Stimulated activated CD4-positive, alpha-beta T cell treated with anti-CD3 and anti-CD28 coated beads, Interleukin-15, amount 100 ng/mL, for 1 hour (primary cell): ENCODE measurements at places on chromosomes 2 and 18.

- no peak for DNase-seq
These were observed 260.7 kb upstream of the SESTD1 start for GRCh38 chr2:179525340-179525739.

GRCh38 chr2:10165282-10165681 is 42.7 kb downstream of the RRM2 start:
- DNase-seq, result no peak

DNA sequence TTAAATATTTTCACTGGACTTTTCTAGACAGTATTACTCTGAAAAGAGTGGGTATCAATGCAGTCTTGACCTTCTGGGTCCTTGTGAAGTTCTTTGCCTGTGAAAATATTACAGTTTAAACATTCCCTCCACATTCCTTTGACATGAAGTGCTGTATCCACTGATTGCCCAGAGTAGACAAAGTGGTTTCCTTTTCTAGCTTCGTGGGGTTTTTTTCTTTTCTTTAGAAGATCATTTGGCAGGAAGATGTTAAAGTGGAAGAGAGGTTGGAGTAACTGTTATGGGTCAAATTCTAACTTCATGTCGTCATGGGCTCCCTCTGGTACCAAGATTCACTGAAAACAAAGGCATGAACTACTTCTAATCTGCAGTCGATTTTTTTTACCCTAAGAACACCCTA is 496.9 kb downstream of the EPHA4 start:
- no peak for DNase-seq

- DNase-seq, result no peak
These were observed 271.7 kb upstream of the FN1 start for GRCh38 chr2:215707608-215708007.

DNA sequence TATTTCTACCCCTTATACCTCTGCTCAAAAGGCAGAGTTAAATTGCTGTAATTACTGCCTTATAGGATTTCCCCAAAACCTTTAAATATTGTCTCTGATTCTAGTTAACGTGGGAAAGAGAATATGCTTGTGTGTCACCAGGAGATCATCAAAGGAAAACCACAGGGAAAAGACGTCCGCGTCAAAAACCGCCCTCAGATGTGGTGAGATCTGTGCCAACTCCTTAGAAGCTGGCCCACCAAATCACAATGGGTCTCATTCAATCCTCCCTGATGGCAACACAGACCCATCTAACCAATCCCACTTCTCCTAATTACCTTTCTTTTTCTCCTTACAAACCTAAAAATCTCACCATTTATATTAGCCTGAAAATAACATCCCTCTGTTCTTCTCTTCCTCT is 25.4 kb downstream of the VPS54 start:
- no peak for DNase-seq

DNA sequence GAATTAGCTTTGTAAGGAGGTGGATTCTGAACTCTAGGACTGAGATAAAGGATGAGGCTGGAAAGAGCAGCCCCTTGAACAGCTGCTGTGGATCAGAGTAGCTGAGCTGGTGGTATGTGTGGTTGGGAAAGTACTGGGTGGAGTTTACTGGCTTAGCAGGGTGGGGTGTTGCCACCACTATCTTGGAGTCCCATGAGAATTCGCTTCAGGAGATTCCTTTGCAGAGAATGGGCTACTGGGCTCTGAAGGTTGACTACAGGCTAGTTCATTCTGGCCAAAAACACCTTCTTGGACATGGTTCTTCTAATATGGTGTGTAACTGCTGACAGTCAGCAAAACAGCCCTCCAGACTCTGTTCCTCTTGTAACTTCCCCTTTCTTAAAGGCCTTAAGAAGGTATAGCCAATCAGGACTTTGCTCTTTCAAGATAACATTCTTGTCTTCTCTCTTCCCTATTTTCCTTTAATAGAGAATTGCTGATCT is 52.7 kb downstream of the TET3 start:
- no peak for DNase-seq

DNA sequence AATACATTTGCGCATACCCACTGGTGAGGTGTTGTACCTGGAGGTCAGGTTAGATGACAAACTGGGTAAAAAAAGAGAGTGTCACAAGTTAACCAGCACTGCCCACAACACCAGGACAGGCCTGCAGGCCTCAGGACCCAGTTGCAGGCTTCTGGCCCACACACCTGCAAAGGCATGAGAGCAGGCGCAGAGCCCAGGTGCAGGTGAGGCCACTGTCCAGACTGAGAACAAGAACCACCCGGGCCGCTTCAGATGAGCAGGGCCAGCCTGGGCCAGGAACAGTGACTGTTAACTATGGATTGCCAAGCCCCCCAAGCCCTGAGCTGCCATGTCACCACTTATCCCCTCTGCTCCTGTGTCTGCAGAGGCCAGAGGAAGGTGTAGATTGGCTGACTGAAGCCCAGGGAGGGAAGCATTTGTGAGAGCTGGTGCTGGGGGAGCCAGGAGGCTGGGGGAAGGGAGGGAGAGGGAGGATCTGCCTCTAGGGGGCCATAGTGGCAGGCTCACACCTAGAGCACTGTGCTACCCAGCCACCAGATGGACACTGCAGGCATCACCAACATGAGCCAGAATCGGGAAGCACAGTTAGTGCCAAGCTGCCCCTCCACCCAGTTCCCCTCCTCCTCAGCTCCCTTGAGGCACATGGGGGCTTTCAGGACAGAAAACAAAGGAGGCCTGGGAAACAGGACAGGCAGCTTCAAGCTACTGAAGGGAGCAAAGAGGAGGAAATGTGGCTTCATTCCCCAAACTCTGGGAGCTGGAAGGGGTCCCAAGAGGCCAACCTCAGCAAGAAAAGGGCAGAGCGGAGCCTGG is 35.4 kb downstream of the SFXN5 start:
- no peak for DNase-seq

GRCh38 chr18:72409903-72410302 is 134.2 kb downstream of the CBLN2 start:
- no peak for DNase-seq

DNA sequence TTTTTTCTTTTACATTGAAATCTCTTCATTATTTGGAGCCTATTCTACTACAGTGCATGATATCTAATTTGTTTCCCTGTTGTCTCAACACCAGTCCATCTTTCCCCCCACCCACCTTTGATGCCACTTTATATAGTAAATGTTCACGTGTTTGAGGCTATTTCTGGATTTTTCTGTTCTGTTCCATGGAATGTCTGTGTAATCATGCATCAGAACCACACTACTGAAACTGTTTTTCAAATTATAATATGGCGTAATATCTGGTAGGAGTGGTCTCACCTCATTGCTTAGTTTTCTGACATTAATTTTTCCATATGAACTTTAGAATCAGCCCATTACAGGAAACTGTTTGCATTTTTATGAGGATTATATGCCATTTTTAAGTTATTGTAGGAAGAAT is 19.1 kb upstream of the NARS1 start:
- DNase-seq, result no peak

GRCh38 chr18:220708-221107 is 47.1 kb downstream of the THOC1 start:
- no peak for DNase-seq

- no peak for DNase-seq
These were observed 25.0 kb downstream of the DCDC2C start for GRCh38 chr2:3728104-3729054.

- no peak for DNase-seq
These were observed 41.0 kb upstream of the ZFP36L2 start for GRCh38 chr2:43267381-43267780.

- no peak for DNase-seq
These were observed 277.1 kb upstream of the CCDC68 start for GRCh38 chr18:55236150-55236931.

DNA sequence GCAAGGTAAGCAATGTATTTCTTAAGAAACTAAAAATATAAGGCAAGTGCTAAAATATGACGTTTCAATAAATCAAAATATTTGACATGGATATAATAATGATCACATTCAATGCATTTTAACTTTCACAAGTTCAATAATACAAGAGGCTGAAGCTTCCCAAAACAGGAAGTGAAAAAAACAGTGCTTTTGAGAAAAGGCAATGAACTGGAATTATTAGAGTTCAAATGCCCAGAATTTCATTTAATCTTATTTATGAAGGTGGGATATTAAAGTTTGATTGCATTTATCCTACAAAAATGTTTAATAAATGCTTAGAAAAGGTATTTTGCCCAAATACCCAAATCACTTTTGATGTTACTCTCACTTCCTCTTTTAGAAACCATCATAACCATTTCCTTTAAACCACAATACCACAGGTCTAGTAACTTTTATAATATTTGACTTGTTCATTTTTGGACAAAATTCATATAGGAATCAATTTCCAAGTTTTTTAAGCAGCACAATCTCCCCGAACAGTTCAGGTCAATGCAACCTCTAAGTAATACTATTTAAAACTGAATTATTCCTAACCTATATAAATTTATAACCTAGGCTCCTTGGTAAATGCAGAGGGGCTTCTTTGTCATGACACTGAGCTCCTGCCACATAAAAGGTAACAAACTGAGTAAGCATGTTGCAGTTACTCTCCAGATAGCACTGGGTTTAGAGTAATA is 2.1 kb downstream of the NCKAP1 start:
- no peak for DNase-seq

DNA sequence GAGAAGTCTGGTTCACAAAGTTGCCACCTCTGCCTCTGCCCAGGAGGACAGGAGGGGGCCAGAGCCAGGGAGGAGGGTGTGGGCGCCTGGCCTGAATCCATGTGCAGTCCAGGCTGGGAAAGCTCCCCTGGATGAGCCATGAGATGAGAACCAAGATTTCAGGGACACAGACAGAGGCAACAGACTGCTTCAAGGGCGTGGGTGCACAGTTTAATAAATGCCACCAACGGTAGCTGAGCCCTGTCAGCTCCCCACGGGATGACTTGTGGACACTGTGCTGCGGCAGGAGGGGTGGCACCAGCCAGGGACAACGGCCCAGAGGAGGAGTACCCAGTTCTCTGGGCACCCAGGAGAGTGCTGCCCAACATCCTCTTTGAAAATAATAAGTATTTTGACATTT is 15.2 kb downstream of the CAPG start:
- no peak for DNase-seq

GRCh38 chr2:140863713-140864112 is 1267.1 kb downstream of the LRP1B start:
- no peak for DNase-seq

GRCh38 chr2:7744827-7745226 is 827.6 kb downstream of the RNF144A start:
- no peak for DNase-seq

- no peak for DNase-seq
These were observed 503.5 kb upstream of the ZEB2 start for GRCh38 chr2:145023334-145023934.

DNA sequence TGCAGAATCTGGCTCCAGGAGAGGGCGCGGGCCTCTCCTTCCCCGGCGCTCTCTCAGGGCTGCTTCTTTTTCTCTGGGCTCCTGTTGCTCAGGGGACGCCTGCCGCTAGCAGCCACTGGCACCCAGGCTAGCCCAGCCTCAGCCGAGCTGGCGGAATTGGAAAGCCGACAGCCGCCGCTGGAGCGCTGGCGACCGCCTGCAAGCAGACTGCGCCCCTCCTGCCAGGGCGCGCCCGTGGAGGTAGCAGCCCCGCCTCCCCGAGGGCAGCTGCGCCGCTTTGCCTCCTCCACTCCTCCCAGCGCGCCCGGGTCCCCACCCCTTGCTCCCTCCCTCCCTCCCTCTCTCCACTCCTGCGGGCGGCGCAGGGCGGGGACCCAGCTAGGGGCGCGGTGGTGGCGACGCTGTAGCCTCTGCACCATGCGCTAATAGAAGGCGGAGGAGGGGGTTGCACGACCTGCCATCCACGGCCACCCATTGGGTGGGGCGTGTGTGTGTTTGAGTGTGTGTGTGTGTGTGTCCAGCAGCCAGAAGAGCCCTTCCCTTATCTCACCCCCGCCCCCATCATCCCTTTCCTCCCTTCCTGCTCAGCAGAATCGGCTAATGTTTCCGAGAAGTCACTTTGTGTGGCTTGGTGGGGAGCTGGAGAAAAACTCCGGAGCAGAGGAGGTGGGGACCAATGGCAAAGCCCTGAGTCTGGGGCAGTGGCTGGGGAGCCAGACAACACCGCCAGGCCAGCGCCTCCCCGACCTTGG is at the start of gene SCN9A:
Gene SCN9A (minus strand): TSS at position 209 of the 752 bp plus-strand sequence. CDS start 64,188 bp downstream, outside the sequence.
- DNase-seq, result peak; percentile 3

- DNase-seq, result no peak
These were observed 373.2 kb upstream of the FIGN start for GRCh38 chr2:164109006-164109405.

GRCh38 chr2:227054006-227054405 is 110.0 kb downstream of the COL4A4 start:
- no peak for DNase-seq

- no peak for DNase-seq
These were observed 3.0 kb downstream of the CNNM4 start for GRCh38 chr2:96763511-96764252.

DNA sequence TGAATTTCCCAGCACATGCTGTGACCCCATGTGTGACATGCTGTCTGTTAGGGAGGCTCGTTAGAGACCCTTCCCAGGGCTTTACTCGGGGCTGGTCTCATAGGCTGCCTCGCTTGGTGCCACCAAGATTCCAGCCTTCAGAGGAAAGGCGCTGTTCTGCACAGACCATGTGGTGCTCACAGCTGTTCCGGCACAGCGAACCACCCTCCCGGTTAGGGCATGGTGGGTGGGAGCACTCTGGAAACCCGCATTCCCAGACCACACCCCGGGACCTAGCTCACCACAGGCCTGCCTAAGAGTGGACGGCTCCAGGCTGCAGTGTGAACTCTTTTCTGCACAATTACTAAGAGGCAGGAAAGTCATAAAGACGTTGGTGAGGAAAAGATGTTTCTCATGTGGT is 112.0 kb downstream of the MBP start:
- DNase-seq, result no peak

DNA sequence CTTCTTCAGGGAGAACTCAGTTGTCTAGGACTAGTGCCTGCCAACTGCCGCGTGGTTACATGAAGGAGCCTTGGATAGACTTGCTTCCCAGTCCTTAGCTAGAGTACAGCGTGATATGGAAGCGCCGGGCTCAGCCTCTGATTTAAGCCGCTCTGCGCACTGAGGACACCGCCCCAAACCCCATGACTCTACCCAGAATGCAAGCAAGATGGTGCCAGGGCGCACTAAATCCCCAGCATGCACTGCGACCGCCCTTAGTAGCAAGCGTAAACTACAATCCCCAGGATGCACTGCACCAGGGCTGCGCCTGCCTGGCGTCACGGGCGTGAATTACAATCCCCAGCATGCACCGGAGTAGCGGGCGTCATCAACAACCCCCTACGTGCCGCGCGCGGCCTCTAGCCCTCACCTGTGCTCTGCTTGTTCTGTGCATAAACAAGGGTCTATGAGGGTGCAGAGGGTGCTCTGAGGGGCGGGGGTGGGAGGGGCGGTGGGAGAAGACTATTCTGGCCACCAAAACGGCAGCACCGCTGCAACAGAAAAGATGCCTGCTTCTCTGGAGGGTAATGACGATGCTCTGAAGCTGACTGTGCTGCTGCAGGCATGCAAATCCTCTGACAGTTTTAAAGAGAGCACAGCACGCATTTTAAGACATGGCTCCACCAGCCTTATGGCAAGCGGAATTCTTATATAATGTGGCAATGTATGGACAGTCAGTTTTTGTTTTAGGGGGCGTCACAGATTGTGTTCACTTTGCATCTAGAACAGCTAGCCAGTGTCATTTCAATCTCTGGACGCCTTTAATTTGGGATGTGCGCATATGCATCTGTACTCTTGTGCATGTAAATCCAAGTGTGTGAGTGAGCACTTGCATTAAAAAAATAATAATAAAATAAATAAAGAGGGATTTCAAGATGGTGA is 282.5 kb upstream of the MYT1L start:
- peak; percentile 59 for DNase-seq
